ENCODE measurements at places on chromosomes 3 and 15. TPM values are rescaled to one million over a fixed set of nuclear protein-coding genes. Genes with fewer than 3 reads are reported as not detected.

The NOX5 gene
- 0.03 TPM for polyA plus RNA-seq

The PLAAT1 gene
- polyA plus RNA-seq = 0.18 TPM

The KNG1 gene
- polyA plus RNA-seq = 0.10 TPM

The CHP1 gene
- 78.9 TPM for polyA plus RNA-seq

The PRC1 gene
- 8.2 TPM for polyA plus RNA-seq

The CELSR3 gene
- 1.2 TPM for polyA plus RNA-seq

The TRAIP gene
- 2.1 TPM for polyA plus RNA-seq

The TRPM1 gene
- 0.09 TPM for polyA plus RNA-seq
